GM12864 (cell line): ENCODE measurements at places on chromosomes 3 and 15.

GRCh38 chr3:53044371-53044710 is 1.5 kb downstream of the SFMBT1 start:
- no peak for DNase-seq

DNA sequence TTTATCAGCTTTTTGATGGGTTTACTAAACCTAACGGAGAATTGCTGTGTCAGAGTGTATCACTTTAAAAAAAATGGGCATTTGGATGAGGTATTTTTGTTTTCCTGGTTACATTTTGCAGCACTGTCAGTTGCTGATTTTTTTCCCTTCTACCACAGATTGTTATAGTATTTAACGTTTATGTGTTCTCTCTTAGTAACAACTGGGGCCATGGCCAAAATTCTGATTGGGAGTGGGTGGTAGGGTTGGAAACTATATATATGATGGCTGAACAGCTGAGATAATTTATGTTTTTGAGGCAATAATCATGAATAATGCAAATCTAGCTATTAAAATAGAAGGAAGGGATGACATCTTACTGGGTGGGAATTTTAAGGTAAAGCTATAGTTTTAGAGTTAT is 229.4 kb upstream of the SUCLG2 start:
- DNase-seq, result no peak

- no peak for DNase-seq
Observed at GRCh38 chr15:48426044-48426443, 94.8 kb downstream of the DUT start.

DNA sequence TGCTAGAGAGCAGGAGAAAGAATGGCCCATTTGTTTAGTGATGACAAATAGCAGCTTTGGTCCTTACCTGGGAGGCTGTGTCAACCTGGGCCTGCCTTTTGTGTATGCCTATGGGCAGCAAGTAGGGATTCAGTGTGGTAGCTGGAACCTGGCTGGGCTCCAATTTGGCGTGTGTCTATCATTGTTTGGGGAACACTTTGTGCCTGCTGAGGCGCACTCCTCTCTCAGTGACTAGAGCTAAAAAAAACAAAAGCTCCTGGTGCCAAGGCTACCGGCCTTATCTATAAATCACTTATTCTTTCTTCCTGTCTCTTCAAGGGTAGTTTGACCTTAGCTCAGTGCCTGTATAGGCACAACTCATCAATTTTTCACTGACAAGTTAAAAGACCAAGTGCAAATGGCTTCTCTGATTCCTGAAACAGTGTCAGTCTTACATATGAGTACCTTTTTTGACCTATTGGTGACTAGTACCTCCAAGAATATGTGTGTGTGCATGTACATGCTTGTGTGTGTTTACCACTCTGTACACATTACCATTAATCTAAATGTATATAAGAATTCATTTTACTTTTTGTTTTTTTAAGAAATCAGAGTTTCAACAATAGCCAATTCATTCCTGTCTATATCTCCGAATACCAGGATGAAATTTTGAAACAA is 54.6 kb downstream of the GMNC start:
- no peak for DNase-seq

- DNase-seq, result no peak
Observed at GRCh38 chr3:171811295-171811912, 1.1 kb upstream of the PLD1 start.

GRCh38 chr3:170465955-170466354 is 47.3 kb downstream of the CLDN11 start:
- no peak for DNase-seq

- DNase-seq, result no peak
Observed at GRCh38 chr3:126355777-126356372, 1.3 kb downstream of the KLF15 start.
